ENCODE measurements at places on chromosomes 3 and 15. TPM values are rescaled to one million over a fixed set of nuclear protein-coding genes. Genes with fewer than 3 reads are reported as not detected.

Gene A4GNT
- not detected for polyA plus RNA-seq

Gene GP9
- polyA plus RNA-seq = not detected

Gene BFSP2
- polyA plus RNA-seq = not detected

Gene PLCL2
- 30.4 TPM for polyA plus RNA-seq

Gene ZBTB47
- polyA plus RNA-seq = 4.1 TPM

Gene ZNF660
- 5.5 TPM for polyA plus RNA-seq

Gene RTP1
- polyA plus RNA-seq = not detected

Gene CFAP100
- polyA plus RNA-seq = 0.09 TPM

Gene ERICH6
- polyA plus RNA-seq = 0.55 TPM

Gene SLC22A14
- polyA plus RNA-seq = not detected

Gene CGNL1
- polyA plus RNA-seq = 75.4 TPM

Gene SEMA3F
- 20.0 TPM for polyA plus RNA-seq

Gene SEC61A1
- 133 TPM for polyA plus RNA-seq

Gene RASGRF1
- not detected for polyA plus RNA-seq

GRCh38 chr3:45507820-45508317, 86.7 kb upstream of the LIMD1 start:
- no peak overlapping the region for H3K27ac ChIP-seq
- no peaks in the 10 kb centered on the region for H3K36me3 ChIP-seq
- H3K4me1 ChIP-seq = no peaks in the 10 kb centered on the region
- no peak overlapping the region for H3K4me3 ChIP-seq
- H3K27me3 ChIP-seq = no peaks in the 10 kb centered on the region
- DNase-seq = peak; percentile 73

GRCh38 chr15:82763361-82764116, 42.3 kb downstream of the FSD2 start:
- H3K4me3 ChIP-seq = no peak overlapping the region
- H3K27me3 ChIP-seq = no peaks in the 10 kb centered on the region
- no peaks in the 10 kb centered on the region for H3K4me1 ChIP-seq
- DNase-seq = no peak

- H3K4me3 ChIP-seq = no peak overlapping the region
- no peak overlapping the region for H3K27ac ChIP-seq
- no peaks in the 10 kb centered on the region for H3K27me3 ChIP-seq
- H3K4me1 ChIP-seq = peaks cover 18% of the 10 kb centered on the region
- no peak for DNase-seq
Observed at GRCh38 chr3:31167666-31168065, 273.2 kb upstream of the GADL1 start.

GRCh38 chr3:160403028-160403545, 3.6 kb downstream of the SMC4 start:
- peak overlapping the region; percentile 74 for H3K4me3 ChIP-seq
- H3K27ac ChIP-seq = no peak overlapping the region
- H3K4me1 ChIP-seq = peaks cover 29% of the 10 kb centered on the region
- DNase-seq = no peak

GRCh38 chr3:86427343-86427742, 563.6 kb downstream of the VGLL3 start:
- H3K27me3 ChIP-seq = no peaks in the 10 kb centered on the region
- H3K27ac ChIP-seq = no peak overlapping the region
- no peaks in the 10 kb centered on the region for H3K4me1 ChIP-seq
- H3K36me3 ChIP-seq = no peaks in the 10 kb centered on the region

- no peaks in the 10 kb centered on the region for H3K36me3 ChIP-seq
- no peaks in the 10 kb centered on the region for H3K27me3 ChIP-seq
- no peak overlapping the region for H3K27ac ChIP-seq
- no peak overlapping the region for H3K4me3 ChIP-seq
- DNase-seq = no peak
Observed at GRCh38 chr3:139835830-139836683, 98.9 kb upstream of the CLSTN2 start.

DNA sequence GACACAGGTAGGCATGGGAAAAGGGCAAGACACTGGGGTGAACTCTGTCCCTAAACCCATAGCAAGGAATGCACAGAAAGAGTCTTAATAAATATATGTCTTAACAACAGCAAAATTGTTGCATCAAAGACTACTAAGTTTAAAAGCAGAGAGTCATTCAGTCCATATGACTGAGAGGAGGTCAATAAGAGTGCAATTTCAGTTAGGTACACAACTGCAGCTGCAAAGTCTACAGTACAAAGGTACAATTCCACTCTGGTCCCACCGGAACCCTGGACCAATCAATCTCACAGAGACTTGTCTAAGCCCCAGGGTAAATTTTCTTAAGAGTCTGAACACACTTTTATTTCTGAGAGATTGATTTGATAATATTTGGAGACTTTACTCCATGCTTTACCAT, 6.9 kb downstream of the CP start:
- no peak for DNase-seq
- no peak overlapping the region for H3K4me3 ChIP-seq
- no peak overlapping the region for H3K27ac ChIP-seq
- peaks cover 11% of the 10 kb centered on the region for H3K4me1 ChIP-seq
- no peaks in the 10 kb centered on the region for H3K36me3 ChIP-seq
- H3K27me3 ChIP-seq = no peaks in the 10 kb centered on the region

- peaks cover 18% of the 10 kb centered on the region for H3K36me3 ChIP-seq
- H3K4me3 ChIP-seq = no peak overlapping the region
- H3K27me3 ChIP-seq = no peaks in the 10 kb centered on the region
- H3K27ac ChIP-seq = no peak overlapping the region
Observed at GRCh38 chr3:171156401-171157010, 130.0 kb upstream of the SLC2A2 start.

DNA sequence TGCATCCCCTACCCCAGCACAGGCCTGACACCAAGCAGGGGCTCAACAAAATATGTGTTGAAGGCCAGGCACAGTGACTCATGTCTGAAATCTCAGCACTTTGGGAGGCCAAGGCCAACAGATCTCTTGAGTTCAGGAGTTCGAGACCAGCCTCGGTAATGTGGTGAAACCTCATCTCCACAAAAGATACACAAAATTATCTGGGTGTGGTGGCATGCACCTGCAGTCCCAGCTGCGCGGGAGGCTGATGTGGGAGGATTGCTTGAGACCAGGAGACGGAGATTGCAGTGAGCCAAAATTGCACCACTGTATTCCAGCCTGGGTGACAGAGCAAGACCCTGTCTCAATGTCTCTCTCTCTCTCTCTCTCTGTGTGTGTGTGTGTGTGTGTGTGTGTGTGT, 30.7 kb upstream of the CYP11A1 start:
- no peak overlapping the region for H3K27ac ChIP-seq
- no peak overlapping the region for H3K4me3 ChIP-seq
- H3K36me3 ChIP-seq = no peaks in the 10 kb centered on the region
- no peaks in the 10 kb centered on the region for H3K27me3 ChIP-seq
- DNase-seq = no peak

DNA sequence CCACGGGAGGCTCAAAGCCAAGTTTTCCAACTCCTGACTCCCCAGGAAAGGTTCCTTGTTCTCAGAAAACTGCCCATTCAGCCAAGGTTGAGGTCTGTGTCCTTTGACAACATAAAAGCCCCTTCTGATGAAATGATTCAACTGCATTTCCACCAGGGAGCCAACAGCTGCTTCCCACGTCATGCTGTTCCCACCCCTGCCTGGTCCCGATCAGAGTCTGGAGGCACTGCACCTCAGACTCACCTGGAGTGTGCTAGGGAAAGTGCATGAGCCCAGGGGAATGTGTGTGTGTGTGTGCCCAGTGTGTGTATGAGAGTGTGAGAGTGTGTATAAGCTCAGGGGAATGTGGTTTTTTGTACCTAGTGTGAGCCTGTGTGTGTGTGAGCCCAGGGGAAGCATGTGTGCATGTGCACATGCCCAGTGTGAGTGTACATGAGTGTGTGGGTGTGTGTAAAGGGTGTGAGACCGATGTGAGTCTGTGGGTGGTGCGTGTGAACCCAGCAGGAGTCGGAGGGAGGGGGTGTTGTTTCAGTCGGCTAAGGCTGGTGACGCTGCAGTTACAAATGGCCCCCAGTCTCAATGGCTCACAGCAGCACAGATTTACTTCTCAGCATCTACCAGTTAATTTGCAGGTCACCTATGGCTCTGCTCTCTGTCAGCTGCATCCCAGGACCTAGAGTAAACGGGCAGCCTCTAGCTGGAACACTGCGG, 20.3 kb upstream of the SLC6A1 start:
- peaks cover 18% of the 10 kb centered on the region for H3K27me3 ChIP-seq
- no peak overlapping the region for H3K4me3 ChIP-seq
- H3K36me3 ChIP-seq = no peaks in the 10 kb centered on the region
- no peak for DNase-seq
- no peaks in the 10 kb centered on the region for H3K4me1 ChIP-seq

DNA sequence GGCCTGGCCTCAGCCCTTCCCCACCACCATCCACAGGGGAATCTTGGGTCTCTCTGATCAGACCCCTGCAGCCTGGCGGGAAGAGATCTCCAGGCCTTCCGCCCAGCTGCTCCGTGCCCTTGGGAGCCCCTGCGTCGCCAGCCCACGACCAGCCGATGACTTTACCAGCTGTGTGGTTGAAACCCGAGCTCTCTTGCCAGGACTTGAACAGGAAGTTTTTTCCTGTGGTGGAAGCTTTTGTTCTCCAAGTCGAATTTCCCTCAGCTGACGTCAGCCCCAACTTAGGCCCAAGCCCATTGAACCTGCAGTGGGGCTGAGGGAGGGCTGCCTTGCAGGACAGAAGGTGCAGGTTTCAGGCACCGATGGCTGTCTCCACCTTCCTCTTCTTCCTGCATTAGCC, 51.7 kb upstream of the SMAD3 start:
- no peaks in the 10 kb centered on the region for H3K27me3 ChIP-seq
- H3K36me3 ChIP-seq = no peaks in the 10 kb centered on the region
- no peaks in the 10 kb centered on the region for H3K4me1 ChIP-seq
- no peak overlapping the region for H3K27ac ChIP-seq
- H3K4me3 ChIP-seq = no peak overlapping the region

DNA sequence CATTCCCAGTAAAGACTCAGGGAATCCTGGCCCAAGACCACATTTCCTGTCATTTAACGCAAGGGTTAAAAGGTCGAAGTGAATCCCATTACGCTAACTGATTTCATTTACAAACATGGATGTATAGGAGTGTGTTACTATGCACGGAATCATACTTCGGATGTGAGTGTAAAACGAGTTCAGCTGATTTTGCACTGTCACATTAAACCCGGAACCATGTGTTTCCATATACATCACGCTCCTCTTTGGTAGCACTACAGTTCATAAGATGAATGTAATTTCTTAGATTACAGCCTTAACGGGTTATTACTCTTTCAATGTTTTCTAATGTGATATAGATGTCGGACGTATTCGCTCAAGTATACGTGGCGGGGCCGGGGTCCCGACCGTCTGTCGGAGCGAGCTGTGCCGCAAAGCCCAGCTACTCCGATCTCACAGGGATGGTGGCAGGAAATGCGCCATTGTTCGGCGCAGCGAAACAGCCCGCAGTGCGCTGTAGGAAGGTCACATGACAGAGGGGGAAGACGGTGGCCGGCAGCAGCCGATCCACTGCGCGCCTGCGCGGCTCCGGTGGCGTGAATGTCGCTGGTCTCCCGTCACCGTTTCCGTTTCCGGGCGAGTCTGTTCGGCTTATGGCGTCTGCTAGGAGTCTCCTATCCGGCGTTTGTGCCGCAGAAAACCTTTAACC, 97.3 kb downstream of the NPAP1 start:
- no peak overlapping the region for H3K27ac ChIP-seq
- H3K36me3 ChIP-seq = no peaks in the 10 kb centered on the region
- H3K4me3 ChIP-seq = no peak overlapping the region
- DNase-seq = no peak
- H3K27me3 ChIP-seq = no peaks in the 10 kb centered on the region

DNA sequence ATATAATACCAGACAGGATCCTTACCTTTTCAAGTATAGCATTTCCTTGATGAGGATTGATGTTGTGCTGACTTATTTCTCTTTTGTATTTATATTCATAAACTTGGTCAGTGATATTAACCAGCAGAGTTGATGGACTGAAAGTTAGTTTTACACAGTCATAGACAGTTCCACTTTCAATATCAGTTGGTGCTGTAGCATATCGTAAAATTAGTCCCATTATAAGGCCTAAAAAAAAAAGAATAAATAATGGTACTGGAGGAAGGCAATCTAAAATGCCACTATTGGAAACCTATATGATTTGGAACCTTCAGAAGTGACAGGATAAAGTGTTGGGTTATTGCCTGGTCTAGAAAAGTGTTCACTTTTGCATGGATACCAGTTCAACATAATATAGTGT, 16.3 kb downstream of the SLC9A9 start:
- no peaks in the 10 kb centered on the region for H3K4me1 ChIP-seq
- no peaks in the 10 kb centered on the region for H3K27me3 ChIP-seq
- H3K4me3 ChIP-seq = no peak overlapping the region
- no peak overlapping the region for H3K27ac ChIP-seq
- H3K36me3 ChIP-seq = no peaks in the 10 kb centered on the region
- no peak for DNase-seq

DNA sequence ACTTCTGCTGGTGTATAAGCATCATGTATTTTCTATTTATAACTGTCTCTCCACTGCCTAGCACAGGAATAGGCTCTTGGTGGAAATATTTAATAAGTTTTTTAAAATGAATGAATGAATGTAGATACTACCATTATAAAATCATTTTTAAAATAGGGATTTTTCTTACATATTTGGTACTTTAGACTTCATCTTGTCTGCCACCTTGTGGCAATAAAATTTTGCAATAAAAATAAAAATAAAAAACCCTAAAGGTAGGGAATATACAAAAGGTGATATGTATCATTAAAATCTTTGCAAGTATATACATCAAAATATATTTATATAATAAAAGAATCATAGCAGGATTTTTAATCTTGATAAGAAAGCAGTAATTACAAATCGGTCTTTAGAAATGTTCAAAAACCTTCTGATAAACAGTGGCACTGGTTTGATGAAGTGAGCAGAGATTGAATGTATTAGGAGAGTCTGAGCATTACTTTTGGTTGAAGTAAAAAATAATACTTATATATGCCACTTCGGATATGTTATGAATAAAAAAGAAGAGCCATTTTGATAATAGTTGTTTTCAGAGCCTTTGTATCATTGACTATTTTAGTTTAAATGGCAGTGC, 95.2 kb downstream of the SPATA16 start:
- DNase-seq = peak; percentile 32
- no peaks in the 10 kb centered on the region for H3K36me3 ChIP-seq
- no peaks in the 10 kb centered on the region for H3K27me3 ChIP-seq
- no peak overlapping the region for H3K4me3 ChIP-seq
